Smooth muscle cell of the coronary artery (primary cell): ENCODE measurements at places on chromosomes 11 and 22. TPM values are rescaled to one million over a fixed set of nuclear protein-coding genes. Genes with fewer than 3 reads are reported as not detected.

The EXPH5 gene
- 0.08 and 0.59 TPM in 2 replicates for total RNA-seq

The GUCD1 gene
- total RNA-seq: 153 and 182 TPM in 2 replicates

The KIAA1671 gene
- 1.5 and 17.3 TPM in 2 replicates for total RNA-seq

The OR5P2 gene
- total RNA-seq: not detected in 2 replicates

The OR8D1 gene
- total RNA-seq: not detected in 2 replicates

The RASGRP2 gene
- 0.23 and 0.59 TPM in 2 replicates for total RNA-seq

The APOL5 gene
- not detected in 2 replicates for total RNA-seq

The DMC1 gene
- total RNA-seq: 1.1 and 3.3 TPM in 2 replicates

The ACAT1 gene
- total RNA-seq: 83.1 and 236 TPM in 2 replicates

The OR52H1 gene
- 0.38 and 1.2 TPM in 2 replicates for total RNA-seq

The FAM227A gene
- total RNA-seq: 0.75 and 2.2 TPM in 2 replicates

The MPZL3 gene
- total RNA-seq: 0.12 and 1.1 TPM in 2 replicates

The PATE4 gene
- not detected in 2 replicates for total RNA-seq

The FCHSD2 gene
- 6.2 and 8.0 TPM in 2 replicates for total RNA-seq

The RIMBP3C gene
- total RNA-seq: 0.15 and 0.70 TPM in 2 replicates

The PANX3 gene
- not detected in 2 replicates for total RNA-seq

The SEC14L6 gene
- 0.15 TPM in 1 of 2 replicates, not detected in the other for total RNA-seq

The ANO3 gene
- total RNA-seq: 0.23 TPM in 1 of 2 replicates, not detected in the other

The ZNF214 gene
- total RNA-seq: 4.4 and 13.8 TPM in 2 replicates

The C22orf23 gene
- total RNA-seq: 0.15 and 0.35 TPM in 2 replicates

The OR51B4 gene
- not detected in 2 replicates for total RNA-seq

The NXPE4 gene
- total RNA-seq: not detected in 2 replicates

The GSTT2 gene
- 0.23 TPM in 1 of 2 replicates, not detected in the other for total RNA-seq

The CCDC116 gene
- 0.08 and 0.23 TPM in 2 replicates for total RNA-seq

The CABP4 gene
- not detected in 2 replicates for total RNA-seq

The PRODH gene
- total RNA-seq: 0.08 and 0.59 TPM in 2 replicates

The RFPL1 gene
- not detected in 2 replicates for total RNA-seq

The KDM2A gene
- 25.2 and 44.6 TPM in 2 replicates for total RNA-seq

The SLC1A2 gene
- 0.15 and 71.1 TPM in 2 replicates for total RNA-seq

The CCND1 gene
- total RNA-seq: 627 and 673 TPM in 2 replicates

The OOSP4B gene
- not detected in 2 replicates for total RNA-seq

The WDR74 gene
- 57.8 and 63.7 TPM in 2 replicates for total RNA-seq

The CATSPER1 gene
- total RNA-seq: 0.68 TPM in 1 of 2 replicates, not detected in the other

The C22orf15 gene
- total RNA-seq: 0.38 and 1.8 TPM in 2 replicates

The OR4A16 gene
- not detected in 2 replicates for total RNA-seq

The UBQLNL gene
- total RNA-seq: 0.08 and 0.12 TPM in 2 replicates

The UPB1 gene
- total RNA-seq: 1.4 TPM in 1 of 2 replicates, not detected in the other

The SCT gene
- total RNA-seq: not detected in 2 replicates

The NECTIN1 gene
- 2.5 and 2.6 TPM in 2 replicates for total RNA-seq

The SLC25A18 gene
- total RNA-seq: 0.15 TPM in 1 of 2 replicates, not detected in the other

The TSSK2 gene
- under 0.01 TPM in 1 of 2 replicates, not detected in the other for total RNA-seq

The SLC22A12 gene
- total RNA-seq: not detected in 2 replicates

The OR6T1 gene
- total RNA-seq: not detected in 2 replicates

The PNPLA5 gene
- not detected in 2 replicates for total RNA-seq

The TRIM49 gene
- not detected in 2 replicates for total RNA-seq

The KLHDC7B gene
- under 0.01 and 0.08 TPM in 2 replicates for total RNA-seq

The UBQLN3 gene
- 0.08 TPM in 1 of 2 replicates, not detected in the other for total RNA-seq

The FREY1 gene
- 0.75 and 1.8 TPM in 2 replicates for total RNA-seq

The CCDC157 gene
- total RNA-seq: 0.59 and 1.6 TPM in 2 replicates

The GLYAT gene
- not detected in 2 replicates for total RNA-seq

The TENM4 gene
- total RNA-seq: 12.6 and 22.5 TPM in 2 replicates

The IGLL1 gene
- not detected in 2 replicates for total RNA-seq

The PLAAT5 gene
- 1.1 TPM in 1 of 2 replicates, not detected in the other for total RNA-seq

The LRRC4C gene
- under 0.01 and 0.38 TPM in 2 replicates for total RNA-seq

The PARVG gene
- total RNA-seq: not detected in 2 replicates

The TMEM225 gene
- total RNA-seq: not detected in 2 replicates

The SYT13 gene
- total RNA-seq: 1.7 TPM in 1 of 2 replicates, not detected in the other

The KCTD14 gene
- 0.35 and 1.1 TPM in 2 replicates for total RNA-seq

The CHADL gene
- total RNA-seq: 0.12 and 0.60 TPM in 2 replicates

The OVCH2 gene
- total RNA-seq: not detected in 2 replicates
